ENCODE measurements at places on chromosomes 1 and 21. TPM values are rescaled to one million over a fixed set of nuclear protein-coding genes. Genes with fewer than 3 reads are reported as not detected.

DNA sequence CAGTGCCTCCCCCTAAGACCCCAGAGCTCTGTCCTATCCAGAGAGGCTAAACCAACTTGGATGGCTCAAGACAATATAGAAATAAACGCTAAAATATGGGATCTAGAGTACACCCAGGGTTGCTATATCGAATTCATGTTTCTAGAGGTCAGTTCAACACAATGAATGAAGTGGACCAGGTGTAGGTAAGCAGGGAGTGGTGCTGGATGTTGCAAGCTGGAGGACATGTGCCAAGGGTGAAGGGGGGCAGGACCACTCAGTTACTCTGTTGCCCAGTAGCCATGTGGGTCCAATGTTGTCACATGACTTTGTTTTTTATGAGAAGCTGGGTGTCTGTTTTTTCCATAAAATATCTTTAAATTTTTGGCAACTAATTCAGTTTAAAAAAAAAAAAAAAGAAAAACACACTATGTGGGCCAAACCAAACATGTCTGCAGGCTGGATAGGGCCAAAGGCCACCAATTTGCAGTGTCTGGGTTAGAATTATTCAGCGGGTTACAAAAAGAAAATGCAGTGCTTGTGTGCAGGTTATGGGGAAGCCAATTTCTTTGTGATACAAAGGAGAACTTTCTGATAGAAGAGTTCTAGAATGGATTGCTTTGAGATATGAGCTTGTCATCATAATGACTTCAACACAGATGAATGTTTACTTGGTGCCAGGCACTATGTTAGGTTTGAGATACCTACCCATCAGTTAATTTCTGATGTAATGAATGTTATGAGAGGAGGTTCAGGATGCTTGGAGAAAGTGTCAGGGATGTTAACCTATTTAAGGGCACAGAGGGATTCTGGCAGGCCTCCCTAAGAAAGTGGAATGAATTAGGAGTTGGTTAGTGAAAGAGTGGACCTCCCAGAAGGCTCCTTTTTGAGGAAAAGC lies 8.9 kb downstream of the CACHD1 start:
- no peak overlapping the region for H3K27ac ChIP-seq
- no peaks in the 10 kb centered on the region for H3K36me3 ChIP-seq
- no peak overlapping the region for H3K4me3 ChIP-seq
- no peaks in the 10 kb centered on the region for H3K27me3 ChIP-seq
- no peak for DNase-seq

DNA sequence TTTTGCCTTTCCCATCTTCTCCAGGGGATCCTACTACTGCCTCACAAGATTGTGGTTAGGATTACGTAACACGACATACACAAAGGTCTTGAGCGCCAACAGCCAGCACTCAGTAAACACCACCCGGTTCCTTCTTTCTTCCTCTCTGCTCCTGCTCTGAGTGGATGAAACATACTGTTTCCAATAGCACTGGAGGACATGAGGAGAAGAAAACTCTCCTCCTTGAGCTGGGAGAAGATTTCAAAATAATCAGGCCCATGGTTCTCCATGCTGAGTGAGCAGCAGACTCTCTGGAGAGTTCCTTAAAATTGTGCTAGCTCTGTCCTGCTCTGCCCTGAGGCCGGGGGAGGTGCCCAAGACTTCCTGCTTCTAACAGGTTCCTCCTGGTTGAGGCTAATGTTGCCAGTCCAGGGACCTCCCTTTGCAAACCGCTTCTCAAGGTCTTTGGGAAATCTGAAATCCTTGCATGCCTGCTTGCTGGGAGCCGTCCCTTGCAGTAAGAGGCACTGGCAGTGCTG lies 29.4 kb upstream of the MX1 start:
- H3K27me3 ChIP-seq = no peaks in the 10 kb centered on the region
- H3K4me1 ChIP-seq = no peaks in the 10 kb centered on the region
- no peaks in the 10 kb centered on the region for H3K36me3 ChIP-seq
- H3K27ac ChIP-seq = no peak overlapping the region
- no peak overlapping the region for H3K4me3 ChIP-seq

DNA sequence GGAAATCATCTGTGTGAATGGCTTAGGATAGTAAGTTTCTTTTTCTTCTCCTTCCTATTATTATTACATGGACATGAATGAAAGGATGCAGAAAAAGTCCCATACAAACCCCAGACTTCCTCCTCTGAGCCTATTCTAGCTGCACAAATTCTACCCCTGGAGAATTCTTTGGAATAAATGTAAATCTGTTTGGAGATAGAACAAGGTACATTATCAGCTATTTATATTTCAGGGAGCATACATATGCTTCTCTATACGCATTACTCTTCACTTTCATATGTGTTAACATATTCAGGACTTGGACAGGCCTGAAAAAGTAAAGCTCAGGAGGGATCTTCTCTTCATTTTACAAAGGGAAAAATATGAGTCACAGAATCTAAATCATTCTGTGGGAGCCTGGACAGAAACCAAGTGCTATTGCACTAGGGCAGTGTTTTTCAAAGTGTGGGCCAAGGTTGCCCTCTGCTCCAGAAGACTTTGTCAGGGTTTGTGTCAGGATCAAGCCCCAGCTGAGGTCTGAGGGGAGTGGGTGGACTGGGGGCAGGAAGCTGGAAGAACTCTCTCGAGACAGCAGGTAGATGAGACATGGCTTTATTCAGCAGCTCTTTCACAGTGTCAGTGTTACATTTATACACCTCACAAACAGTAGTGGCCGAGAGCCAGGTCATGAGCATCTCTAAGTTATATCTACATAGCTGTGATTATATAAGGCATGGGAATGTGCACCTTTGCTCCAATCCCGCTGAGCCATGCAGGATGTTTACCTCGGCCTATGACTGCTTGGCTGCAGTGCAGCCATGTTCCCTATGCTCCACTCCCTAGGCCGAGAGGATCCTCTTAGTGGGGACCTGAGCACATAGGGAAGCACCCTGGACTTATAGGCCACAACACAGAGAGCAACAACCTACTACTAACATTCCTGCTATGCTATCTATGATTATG lies 114.3 kb downstream of the GDAP2 start:
- no peak for DNase-seq
- H3K4me3 ChIP-seq = no peak overlapping the region
- H3K36me3 ChIP-seq = no peaks in the 10 kb centered on the region
- no peaks in the 10 kb centered on the region for H3K4me1 ChIP-seq
- no peak overlapping the region for H3K27ac ChIP-seq
- H3K27me3 ChIP-seq = no peaks in the 10 kb centered on the region

TMIGD3 gene
- total RNA-seq = not detected

HHAT gene
- 2.5 TPM for total RNA-seq
